HCT116 (cell line): ENCODE measurements at places on chromosomes 5 and 9. TPM values are rescaled to one million over a fixed set of nuclear protein-coding genes. Genes with fewer than 3 reads are reported as not detected.

GRCh38 chr9:81759680-81760215 lies 70.4 kb upstream of the TLE1 start:
- no peak overlapping the region for H3K4me3 ChIP-seq
- H3K4me1 ChIP-seq, result no peaks in the 10 kb centered on the region
- no peaks in the 10 kb centered on the region for H3K27me3 ChIP-seq
- no peak overlapping the region for H3K27ac ChIP-seq
- no peaks in the 10 kb centered on the region for H3K36me3 ChIP-seq

- no peak overlapping the region for H3K27ac ChIP-seq
- H3K27me3 ChIP-seq, result no peaks in the 10 kb centered on the region
- no peaks in the 10 kb centered on the region for H3K36me3 ChIP-seq
- no peak overlapping the region for H3K4me3 ChIP-seq
- no peaks in the 10 kb centered on the region for H3K4me1 ChIP-seq
These were observed 29.3 kb downstream of the POLR1E start for GRCh38 chr9:37514999-37515398.

DNA sequence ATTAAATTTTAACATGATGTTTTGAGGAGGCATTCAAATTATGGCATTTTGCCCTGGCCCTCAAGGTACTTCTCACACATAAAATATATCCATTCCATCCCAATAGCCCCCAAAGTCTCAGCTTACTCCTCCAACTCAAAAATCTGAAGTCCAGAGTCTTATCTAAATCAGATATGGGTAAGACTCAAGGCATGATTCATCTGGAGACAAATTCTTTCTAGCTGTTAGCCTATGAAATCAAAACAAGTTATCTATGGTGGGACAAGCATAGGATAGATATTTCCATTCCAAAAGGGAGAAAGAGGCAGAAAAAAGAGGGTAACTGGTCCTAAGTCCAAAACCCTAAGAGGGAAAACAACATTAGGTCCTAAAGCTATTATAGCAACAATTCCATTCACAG lies 408.4 kb downstream of the ZNF608 start:
- H3K4me3 ChIP-seq, result no peak overlapping the region
- no peaks in the 10 kb centered on the region for H3K4me1 ChIP-seq
- no peak for DNase-seq
- no peaks in the 10 kb centered on the region for H3K27me3 ChIP-seq
- H3K27ac ChIP-seq, result no peak overlapping the region

- H3K36me3 ChIP-seq, result no peaks in the 10 kb centered on the region
- H3K27ac ChIP-seq, result no peak overlapping the region
- no peak overlapping the region for H3K4me3 ChIP-seq
- DNase-seq, result no peak
- no peaks in the 10 kb centered on the region for H3K27me3 ChIP-seq
These were observed 567.7 kb downstream of the TLR4 start for GRCh38 chr9:118271936-118272335.

- no peak overlapping the region for H3K27ac ChIP-seq
- no peaks in the 10 kb centered on the region for H3K36me3 ChIP-seq
- no peak overlapping the region for H3K4me3 ChIP-seq
- H3K4me1 ChIP-seq, result no peaks in the 10 kb centered on the region
These were observed 178.4 kb downstream of the TTLL11 start for GRCh38 chr9:121914604-121915303.

- H3K4me1 ChIP-seq, result no peaks in the 10 kb centered on the region
- H3K4me3 ChIP-seq, result no peak overlapping the region
- no peak overlapping the region for H3K27ac ChIP-seq
These were observed 104.1 kb downstream of the TSSK1B start for GRCh38 chr5:113330533-113331208.

Gene DIRAS2
- not detected for total RNA-seq
